ENCODE measurements at places on chromosomes 5 and 9.

DNA sequence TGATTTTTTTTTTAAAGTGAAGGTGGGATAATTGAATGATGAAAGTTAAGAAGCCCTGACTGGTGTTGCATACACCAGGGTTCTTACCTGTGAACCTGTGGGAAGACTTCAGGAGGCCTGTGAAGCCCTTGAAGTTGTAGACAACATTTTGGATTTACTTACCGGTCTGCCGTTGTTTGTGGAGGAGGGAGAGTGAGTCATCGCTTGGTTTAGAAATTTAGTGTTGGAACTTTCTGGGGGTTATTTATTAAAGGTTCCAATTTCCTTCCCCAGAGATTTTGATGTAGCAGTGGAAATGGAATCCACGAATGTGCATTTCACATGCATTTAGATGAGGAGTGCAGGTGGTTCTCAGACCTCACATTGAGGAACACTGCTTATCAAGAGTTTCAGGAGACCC, 49.6 kb downstream of the ARHGAP26 start:
- no peak for DNase-seq

- DNase-seq, result no peak
These were observed 50.0 kb upstream of the ORM1 start for GRCh38 chr9:114272739-114273431.

- no peak for DNase-seq
These were observed 73.6 kb downstream of the ANKRD55 start for GRCh38 chr5:56159521-56159947.

DNA sequence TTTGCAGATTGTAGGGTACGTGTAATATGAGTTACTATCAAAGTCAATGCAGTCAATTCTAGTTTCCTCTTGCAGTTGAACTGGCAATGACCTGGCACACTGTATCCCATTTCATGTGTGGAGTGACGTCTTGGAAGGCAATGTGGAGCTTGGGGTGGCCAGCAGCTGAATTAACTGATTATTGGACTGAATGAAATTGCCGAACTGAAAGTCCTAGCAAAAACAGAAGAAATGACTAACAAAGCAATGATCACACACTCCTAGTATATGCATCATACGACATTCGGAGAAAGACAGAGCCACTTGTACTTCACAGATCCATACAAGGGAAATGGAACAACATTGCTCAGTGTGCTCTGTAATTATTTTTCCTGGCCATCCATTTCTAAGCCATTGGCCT, 259.1 kb upstream of the DAPK1 start:
- DNase-seq, result no peak

DNA sequence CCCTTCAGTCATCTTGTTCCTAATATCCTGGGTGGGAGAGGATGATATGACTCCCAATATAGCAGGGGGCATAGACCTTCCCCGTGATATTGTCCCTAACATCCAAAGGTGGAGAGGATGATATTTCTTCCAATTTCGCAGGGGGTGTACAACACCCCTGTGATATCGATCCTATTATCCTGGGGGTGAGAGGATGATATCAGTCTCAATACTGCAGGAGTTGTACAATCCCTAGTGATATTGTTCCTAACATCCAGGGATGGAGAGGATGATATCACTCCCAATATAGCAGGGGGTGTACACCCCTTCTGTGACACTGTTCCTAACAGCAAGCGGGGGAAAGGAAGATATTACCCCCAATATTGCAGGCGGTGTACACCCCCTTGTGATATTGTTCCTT, 122.6 kb downstream of the TMEM38B start:
- no peak for DNase-seq

- no peak for DNase-seq
These were observed 10.4 kb downstream of the BASP1 start for GRCh38 chr5:17227868-17228267.

DNA sequence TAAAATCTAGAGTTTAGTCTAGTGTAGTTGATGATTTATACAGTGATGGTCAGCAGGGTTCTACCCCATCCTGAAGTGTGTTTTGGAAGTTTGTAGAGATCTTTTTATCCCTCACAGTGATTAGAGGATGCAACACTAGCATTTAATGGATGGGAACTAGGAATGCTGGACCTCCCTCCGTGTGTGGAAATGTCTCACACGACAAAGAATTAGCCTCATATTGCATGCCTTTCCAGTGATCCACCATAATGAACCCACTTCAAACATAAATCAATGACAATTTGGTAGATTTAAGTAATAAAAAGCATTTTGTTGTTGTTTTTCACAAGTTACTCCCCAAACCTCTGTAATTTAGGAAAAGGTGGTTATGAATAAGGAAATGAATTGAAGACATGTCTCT, 82.5 kb upstream of the LMNB1 start:
- DNase-seq, result no peak

GRCh38 chr5:82106207-82106606, 134.4 kb downstream of the ATG10 start:
- DNase-seq, result no peak

- no peak for DNase-seq
These were observed 2.0 kb downstream of the ISL1 start for GRCh38 chr5:51385216-51385615.

- DNase-seq, result no peak
These were observed 3.0 kb downstream of the NKX2-5 start for GRCh38 chr5:173231996-173232498.

DNA sequence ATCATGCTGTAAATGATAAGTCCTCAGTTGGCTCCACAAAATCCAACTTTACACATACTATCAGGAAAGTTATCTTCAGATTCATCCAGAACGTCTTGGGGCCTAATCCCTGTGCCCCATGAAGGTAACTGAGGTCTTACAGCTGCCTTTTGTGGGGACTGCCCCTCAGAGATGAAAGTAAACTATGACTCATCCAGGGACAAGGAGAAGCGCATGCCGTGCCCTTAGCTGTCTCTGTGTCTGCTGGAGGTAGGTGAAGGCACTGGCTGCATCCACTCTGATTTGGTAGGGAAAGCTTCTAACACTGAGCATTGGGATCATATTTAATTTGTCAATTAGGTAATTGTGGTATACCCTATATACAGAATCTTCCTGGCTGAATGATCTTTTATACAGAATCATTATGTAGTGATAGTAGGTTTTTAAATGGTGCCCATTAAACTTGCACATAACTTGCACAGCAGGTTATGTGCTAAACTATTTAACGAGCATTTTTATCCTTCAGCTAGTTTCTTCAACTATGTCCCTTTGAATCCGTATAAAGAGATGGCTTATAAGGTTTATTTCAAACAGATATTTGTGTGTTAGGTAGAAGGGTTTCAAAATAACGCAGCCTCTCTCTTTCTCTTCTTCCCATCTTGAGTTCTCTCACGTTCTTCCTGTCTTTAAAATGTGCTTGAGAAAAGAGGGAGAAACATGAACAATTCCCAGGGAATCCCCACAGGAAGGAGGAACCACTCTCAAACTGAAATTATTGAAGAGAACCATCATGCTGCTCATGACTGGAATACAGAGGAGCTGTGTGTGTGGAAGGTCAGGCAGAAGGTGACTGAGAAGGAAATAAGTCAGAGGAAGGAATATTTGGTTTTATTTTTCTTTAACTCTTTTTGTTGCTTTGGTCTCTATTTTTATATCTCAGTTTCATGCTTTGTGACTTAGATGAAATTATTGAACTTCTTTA, 250.9 kb downstream of the CD180 start:
- peak; percentile 32 for DNase-seq

DNA sequence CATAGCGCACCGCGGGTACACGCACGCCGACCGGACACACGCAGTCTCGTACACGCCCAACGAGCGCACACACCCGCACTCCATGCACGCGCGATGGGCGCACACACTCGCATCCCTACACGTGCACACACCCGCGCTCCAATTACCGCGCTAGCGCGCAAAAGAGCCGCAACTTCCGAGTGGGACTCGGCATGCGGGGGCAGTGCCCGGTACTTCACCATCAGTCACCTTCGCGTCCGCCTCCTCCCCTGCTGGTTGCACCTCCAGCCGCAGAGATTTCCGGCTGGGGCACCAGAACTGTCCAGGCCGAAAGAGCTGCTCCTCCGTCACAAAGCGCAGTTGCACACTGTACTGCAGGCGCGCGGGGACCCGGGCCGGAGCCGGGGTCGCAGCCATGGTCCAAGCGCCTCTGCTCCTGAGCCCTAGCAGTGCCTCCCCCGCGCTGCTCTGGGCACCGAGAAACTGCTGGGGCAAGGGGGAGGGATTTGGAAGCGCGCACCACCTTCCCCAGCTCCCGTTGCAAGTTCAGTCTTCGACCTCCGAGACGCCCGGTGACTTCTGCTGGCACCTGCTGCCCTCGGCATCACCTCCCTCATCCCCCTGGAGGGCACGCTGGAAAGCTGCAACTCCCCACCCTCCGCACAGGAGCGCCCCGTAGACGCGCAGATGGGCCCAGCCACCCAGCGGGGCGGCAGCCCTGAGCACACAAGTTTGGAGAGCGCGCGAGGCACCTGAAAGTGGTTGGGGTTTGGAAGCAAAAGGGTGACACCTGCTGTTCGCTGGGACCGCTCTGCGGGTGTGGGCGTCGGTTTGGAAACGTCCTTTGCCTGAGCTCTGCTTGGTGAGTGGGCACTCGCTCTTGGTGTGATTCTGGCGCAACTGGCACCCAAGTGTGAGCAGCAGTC, 337.4 kb upstream of the PUM3 start:
- peak; percentile 55 for DNase-seq

DNA sequence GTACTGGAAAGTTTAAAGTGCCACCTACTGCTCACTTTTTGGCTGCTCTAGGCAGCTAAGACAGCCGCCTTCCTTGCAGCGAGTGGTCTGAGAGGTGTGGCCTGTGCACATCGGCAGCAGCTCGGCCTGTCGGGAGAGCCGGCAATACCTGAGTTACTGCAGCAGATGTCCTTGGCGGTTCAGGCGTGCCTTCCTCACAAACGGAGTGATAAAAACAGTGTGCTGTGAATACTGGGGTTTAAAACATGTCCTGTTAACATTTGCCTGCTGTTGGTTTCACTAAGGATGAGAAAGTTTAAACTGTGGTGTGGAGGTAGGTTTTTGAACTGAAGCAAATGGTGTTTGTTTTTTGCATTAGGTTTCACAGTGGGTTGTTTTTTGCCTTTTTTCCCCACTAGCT, 12.9 kb downstream of the TRAF2 start:
- no peak for DNase-seq

GRCh38 chr5:125113328-125113727, 366.9 kb upstream of the ZNF608 start:
- no peak for DNase-seq

- no peak for DNase-seq
These were observed 110.0 kb downstream of the ISOC1 start for GRCh38 chr5:129204525-129204924.

DNA sequence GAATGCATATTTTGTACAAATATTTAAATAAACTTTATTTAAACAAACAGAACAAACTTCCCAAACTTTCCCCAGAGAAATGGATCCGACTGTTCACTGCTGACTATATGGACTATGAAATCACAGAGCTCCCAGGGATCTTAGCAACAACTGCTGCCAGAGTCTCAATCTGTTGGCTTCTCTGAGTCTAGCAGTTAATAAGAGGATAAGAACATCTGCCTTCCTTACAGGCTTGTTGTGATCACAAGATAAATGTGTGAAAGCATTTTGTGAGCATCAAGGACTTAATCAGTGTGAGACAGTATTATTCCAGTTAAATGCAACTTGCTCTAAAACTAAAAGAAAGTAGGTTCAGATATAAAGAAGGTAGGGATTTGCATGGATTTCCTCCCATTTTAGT, 31.4 kb upstream of the MYOT start:
- DNase-seq, result no peak

- DNase-seq, result no peak
These were observed 307.1 kb downstream of the PRR16 start for GRCh38 chr5:120771202-120771601.

- no peak for DNase-seq
These were observed 130.1 kb downstream of the RPS23 start for GRCh38 chr5:82147860-82148573.

GRCh38 chr5:132066871-132067270, 6.4 kb downstream of the IL3 start:
- no peak for DNase-seq

- DNase-seq, result no peak
These were observed 62.1 kb downstream of the SPRY4 start for GRCh38 chr5:142262683-142263082.

DNA sequence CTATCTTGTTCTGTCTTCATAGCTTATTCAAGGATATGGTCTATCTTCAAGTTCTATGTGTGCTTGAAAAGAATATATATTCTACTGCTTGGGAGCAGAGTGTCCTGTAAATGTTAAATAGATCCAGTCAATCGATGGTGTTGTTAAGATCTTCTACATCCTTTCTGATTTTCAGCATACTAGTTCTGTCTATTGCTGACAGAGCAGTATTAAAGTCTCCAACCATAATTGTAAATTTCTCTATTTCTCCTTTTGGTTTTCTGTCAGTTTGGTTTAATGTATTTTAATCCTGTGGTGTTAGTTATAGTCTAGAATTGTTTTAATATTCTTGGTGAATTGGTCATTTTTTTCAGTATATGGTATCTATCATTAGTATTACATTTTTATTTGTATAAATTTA, 124.0 kb upstream of the COX7C start:
- no peak for DNase-seq

DNA sequence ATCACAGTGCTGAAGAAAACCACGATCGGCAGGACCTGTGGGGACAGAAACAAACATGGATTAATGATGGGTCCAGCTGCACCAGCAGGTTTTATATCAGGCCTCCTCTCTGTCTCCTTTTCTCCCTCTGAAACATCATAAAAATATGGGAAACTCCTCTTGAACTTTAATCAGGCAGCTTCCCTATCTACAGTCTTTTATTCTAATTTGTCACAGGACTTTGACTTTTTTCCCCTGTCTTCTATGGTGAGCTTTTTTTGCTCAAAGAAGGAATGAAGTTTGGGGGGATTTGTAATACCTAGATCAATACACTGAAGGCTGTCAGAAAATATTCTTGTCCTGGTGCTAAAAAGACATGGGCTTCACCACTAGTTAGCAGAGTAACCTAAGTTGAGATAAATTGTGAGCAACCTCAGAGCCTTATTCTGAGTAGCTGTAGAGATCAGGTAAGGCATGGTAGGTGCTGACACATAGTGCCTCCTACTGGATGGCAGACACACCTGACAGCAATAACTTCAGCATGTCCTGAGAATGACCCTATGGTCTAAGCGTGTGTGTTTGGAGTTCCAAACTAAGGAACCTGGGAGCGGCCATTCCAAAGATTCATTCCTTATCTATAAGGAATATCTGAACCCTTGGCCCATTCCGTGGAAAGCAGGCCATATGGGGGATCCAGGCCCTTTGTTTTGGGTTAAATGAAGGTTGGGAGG, 46.2 kb downstream of the SLC28A3 start:
- no peak for DNase-seq

GRCh38 chr9:134670042-134670525, 28.5 kb downstream of the COL5A1 start:
- DNase-seq, result no peak

GRCh38 chr5:124263680-124264491, 482.6 kb downstream of the ZNF608 start:
- no peak for DNase-seq

DNA sequence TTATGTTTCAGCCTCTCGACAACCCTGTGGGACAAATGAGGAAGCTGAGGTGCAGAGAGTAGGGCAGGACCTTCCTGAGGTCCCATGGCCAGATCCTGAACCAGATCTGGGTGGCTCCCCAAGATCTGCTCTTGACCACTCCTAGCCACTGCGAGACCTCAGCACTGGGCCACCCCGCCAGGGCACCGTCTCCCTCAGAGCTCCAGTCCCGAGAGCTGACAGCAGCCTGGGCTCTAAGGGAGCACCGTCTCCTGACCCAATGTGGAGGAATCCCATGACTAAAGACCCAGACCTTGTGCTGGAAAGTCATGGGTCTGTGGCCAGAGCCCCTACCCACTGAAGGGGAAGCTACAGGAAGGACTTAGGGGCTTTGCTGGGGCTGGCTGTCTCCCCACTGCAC, 4.5 kb upstream of the LMX1B start:
- DNase-seq, result no peak
